ENCODE measurements at places on chromosomes 1 and 21. TPM values are rescaled to one million over a fixed set of nuclear protein-coding genes. Genes with fewer than 3 reads are reported as not detected.

Gene SLFNL1
- total RNA-seq: 0.57 TPM

Gene NR0B2
- not detected for total RNA-seq

Gene NR5A2
- total RNA-seq: 3.6 TPM

Gene UMODL1
- not detected for total RNA-seq

Gene TMPRSS15
- not detected for total RNA-seq

Gene NPR1
- 11.7 TPM for total RNA-seq

Gene SPRR1B
- total RNA-seq: not detected

Gene PROX1
- total RNA-seq: 13.8 TPM

Gene CCDC28B
- total RNA-seq: 12.4 TPM

Gene S100A6
- 478 TPM for total RNA-seq
